HFFc6 (cell line): ENCODE measurements at places on chromosomes 6 and 20.
A peak's percentile ranks its signal among the peaks of the same experiment; 100 is the strongest.

DNA sequence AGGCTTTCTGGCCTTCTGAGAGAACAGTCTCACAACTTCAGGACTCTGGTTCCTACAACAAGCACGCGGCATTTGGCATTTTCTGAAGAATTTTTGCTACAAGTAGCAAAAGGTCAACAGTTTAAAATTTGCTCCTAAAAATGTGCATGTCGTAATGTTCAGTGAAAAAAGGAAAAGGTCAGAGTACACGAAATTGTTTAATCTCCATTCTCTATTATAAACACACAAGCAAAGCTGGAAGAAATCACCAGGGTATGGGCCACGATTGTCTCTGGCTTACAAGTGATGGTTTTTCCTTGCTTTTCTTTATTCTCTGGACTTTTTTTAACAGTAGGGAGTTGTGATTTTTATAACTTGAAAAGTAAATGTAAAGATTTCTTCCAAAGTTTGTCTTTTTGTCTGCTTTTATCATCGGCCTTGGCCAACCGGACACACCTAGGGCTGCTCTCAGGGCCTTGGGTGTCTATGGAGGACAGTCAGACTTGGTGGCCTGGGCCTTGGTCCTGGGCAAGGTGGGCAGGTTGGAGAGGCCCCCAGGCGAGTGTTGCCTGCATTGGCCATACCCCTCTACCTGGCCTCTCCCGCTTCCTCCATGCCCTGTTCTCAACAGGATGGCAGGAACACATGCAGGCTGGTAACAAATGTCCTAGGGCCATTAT, 32.4 kb downstream of the PLEKHG1 start:
- no peak for DNase-seq

DNA sequence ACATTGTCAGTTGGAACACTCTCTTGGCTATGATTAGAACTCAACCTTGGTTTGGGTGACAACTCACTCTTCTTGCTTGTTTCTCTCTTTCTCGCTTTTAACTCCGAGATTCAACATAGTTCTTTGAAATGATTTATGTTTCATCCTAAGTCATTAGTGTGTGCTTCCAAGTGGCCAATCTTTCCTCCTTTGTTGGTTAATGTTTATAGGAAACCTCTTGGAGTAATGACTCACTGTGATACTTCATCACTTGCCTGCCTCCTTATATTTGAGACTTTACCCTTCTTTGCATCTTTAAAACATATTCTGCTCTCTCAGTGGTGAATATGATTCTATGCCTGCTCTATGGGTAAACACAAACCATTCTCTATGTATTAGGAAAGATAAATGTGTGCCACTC, 279.7 kb upstream of the FLRT3 start:
- DNase-seq, result no peak

DNA sequence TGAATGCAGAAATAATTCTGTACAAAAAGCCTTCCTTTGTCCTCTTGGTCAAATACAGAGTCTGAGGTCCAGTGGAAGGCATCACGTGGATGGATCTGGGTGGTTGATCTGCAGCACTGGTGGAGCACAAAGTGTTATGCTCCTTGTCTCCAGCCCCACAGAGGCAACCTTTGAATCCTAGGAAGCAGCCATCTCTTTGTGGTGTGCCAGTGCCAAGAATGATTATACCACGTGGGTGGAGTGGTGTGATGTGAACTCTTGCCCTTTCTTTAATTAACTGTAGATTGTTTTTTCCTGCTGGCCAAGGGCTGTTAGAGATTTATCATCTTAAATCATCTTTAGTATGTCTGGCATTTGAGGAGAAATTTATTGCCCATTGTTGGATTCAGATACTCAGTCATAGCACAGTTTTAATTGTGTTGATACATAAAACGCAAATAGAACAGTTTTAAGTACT, 31.1 kb downstream of the NCOA7 start:
- DNase-seq, result no peak

GRCh38 chr6:6002848-6003620, 3.7 kb downstream of the NRN1 start:
- no peak for DNase-seq

DNA sequence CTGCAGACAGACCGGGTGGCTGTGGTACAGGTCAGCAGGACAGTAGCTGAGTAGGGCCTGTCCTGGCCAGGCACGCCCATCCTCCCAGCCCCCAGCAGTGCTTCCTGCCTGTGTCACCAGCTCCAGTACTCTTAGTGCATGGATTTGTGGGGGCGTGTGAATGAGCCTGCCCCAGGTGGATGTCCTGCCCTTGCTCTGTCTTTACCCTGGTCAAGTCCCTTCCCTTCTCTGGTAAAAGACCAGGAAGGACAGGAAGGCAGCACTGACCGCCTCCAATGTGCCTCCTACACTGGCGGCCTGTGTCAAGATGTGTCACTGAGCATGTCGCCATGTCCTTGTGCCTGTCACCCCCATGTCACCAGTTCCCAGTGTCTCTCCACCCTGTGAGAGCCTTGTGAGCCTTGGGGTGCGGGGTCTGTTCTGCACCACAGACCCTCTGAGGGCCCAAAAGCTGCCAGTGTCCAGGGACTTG, 11.9 kb downstream of the TEAD3 start:
- DNase-seq, result peak; percentile 35

GRCh38 chr6:26017632-26017966, 55.0 kb downstream of the TRIM38 start:
- peak; percentile 94 for DNase-seq

- no peak for DNase-seq
Observed at GRCh38 chr6:133259561-133259960, 18.4 kb downstream of the EYA4 start.

- DNase-seq, result peak; percentile 17
Observed at GRCh38 chr6:89610149-89610642, 28.4 kb downstream of the LYRM2 start.

GRCh38 chr6:106751501-106752252, 122.3 kb downstream of the QRSL1 start:
- peak; percentile 1 for DNase-seq

GRCh38 chr20:3705491-3705969, 6.9 kb downstream of the SIGLEC1 start:
- no peak for DNase-seq

GRCh38 chr20:37342231-37343177, 3.4 kb upstream of the SRC start:
- no peak for DNase-seq

DNA sequence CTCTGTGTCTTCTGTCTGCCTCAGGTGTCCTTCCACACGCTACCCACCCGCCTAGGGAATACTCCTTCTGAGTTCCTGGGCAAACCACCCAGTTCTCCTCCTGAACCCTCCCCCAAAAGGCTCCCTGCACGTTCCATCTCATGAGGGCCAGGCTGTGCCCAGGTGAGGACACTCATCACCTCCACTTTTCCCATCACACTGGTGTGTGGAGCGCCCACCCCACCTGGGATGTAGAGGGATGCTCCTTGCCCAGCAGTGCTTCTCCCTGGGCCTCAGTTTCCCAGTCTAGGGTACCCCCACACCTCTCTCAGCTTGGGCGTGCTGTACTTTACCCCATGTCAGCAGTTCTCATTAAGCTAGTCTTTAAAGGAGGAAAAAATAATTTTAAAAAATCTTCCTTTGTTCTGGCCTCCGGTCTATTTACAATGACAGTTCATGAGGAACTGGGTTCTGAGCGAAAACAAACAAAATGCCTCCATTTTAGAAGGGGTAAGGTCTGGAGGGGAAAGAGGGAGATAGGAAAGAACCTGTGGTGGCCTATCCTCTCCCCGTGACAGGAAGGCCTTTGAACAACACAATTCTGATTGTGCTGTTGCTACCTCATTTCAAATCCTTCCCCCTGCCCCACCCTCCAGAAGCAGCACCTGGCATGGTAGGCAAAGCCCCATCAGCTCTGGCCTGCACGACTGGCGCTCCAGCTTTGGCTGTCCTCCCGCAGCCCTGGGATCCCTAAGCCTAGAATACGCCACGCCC, 1.7 kb upstream of the C20orf203 start:
- no peak for DNase-seq

- DNase-seq, result no peak
Observed at GRCh38 chr6:98686008-98686601, 148.3 kb upstream of the POU3F2 start.

- peak; percentile 93 for DNase-seq
Observed at GRCh38 chr6:113994934-113995342, 24.0 kb upstream of the HDAC2 start.

DNA sequence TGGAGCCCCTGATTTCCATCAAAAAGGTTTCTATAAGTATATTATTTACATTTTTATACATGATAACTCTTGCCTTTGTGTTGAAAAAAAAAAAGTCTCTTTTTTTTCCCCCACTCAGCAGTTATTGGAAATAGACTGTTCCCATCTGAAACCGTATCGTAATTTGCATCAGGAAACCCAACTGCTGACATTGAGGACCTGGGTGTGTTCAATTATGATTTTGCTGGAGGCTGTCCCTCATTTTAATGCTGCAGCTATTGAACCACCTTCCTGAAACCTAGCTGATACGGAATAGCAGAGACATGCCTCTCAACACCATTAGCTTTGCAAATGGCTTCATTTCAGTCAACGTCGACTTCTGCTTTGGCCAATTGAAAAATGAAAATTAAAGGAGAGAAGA, 98.9 kb downstream of the ZNF217 start:
- no peak for DNase-seq
